Activated CD4-positive, alpha-beta T cell treated with anti-CD3 and anti-CD28 coated beads, Interleukin-2, amount 10 ng/mL, durations not matched to agents 24 days and 14 days (primary cell): ENCODE measurements at places on chromosomes 4 and X. TPM values are rescaled to one million over a fixed set of nuclear protein-coding genes. Genes with fewer than 3 reads are reported as not detected.

Gene NR0B1
- total RNA-seq = not detected in 2 replicates

Gene CSN1S1
- total RNA-seq = not detected in 2 replicates

Gene KCND1
- total RNA-seq = 2.5 and 3.5 TPM in 2 replicates

Gene PHKA1
- total RNA-seq = 9.2 and 9.9 TPM in 2 replicates

Gene TKTL1
- total RNA-seq = not detected in 2 replicates
